Effector CD8-positive, alpha-beta T cell (primary cell): ENCODE measurements at places on chromosomes 1 and 21.

DNA sequence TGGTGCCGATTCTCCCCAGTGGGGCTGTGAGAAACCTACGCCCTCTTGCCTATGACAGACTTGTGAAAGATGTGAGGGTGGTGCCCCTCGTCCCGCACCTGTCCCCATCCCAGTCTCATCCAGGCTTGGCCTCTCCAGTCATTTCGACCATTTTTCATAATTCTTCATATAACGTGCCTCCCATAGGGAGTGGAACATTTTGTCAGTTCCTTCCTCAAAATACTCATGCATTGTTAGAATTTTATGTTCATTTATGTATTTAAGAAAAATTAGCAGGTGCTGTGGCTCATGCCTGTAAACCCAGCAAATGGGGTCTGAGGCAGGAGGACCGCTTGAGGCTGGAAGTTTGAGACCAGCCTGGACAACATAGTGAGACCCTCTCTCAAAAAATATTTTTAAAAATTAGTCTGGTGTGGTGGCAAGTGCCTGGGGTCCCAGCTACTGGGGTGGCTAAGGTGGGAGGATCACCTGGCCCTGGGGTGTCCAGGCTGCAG lies 19.7 kb upstream of the SMPDL3B start:
- no peak for DNase-seq

DNA sequence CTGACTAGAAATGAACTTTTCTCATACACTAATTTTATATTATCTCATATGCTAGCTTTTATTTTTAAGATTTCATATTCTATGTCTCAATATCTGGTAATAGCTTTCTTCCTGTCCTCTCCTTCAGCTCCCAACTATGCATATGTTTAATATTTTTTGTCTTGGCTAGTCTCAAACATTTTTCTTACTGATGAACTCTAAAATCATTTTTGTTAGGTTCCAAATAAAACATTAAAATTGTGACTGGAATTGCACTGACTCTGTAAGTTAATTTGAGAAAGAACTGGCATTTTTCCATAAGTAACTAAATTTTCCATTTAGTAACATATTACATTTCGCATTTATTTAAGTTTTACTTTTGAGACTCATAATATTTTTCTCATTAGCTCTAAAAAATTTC lies 368.5 kb upstream of the DPYD start:
- DNase-seq = no peak

DNA sequence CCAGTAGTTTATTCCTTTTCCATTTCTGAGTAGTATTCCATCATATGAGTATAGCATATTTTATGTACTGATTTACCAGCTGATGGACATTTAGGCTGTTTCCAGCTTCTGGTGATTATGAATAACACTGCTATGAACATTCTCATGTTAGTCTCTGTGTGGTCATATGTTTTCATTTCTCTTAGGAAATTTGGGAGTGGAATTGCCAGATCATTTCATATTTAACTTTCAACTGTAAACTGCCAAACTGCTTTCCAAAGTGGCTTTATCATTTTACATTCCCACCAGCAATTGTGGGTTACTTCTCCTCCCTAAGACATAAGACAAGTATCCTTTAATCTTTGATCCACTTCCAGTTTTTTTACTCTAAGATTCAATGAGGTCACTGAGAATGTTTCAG lies 85.7 kb upstream of the RALGPS2 start:
- no peak for DNase-seq

DNA sequence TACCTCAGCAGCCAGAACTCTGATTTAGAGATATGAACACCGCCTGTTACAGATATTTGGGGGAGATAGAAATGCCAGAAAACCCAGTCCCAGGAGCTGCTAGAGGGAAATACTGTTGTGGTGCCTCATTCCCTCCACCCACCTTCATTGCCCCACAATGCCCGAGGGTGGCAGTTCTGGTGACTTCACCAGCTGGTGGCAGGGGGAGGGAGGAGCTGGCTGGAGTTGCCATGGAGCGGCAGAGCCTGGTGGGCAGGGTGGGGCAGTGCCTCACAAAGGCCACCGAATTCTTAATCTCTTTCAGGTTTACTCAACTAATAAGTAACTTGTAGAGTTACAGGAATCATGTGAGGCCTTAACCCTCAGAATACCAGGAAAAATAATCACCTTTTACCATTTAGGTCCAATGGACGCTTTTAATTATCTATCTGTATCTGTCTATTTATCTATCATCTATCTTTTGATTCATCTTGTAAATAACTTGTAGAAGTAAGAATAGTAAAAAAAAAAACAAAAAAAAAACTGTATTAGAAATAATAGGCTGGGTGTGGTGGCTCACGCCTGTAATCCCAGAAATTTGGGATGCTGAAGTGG lies 11.7 kb upstream of the S100A11 start:
- peak; percentile 8 for DNase-seq

- DNase-seq = no peak
These were observed 639.6 kb upstream of the ZP4 start for GRCh38 chr1:238530209-238530851.

DNA sequence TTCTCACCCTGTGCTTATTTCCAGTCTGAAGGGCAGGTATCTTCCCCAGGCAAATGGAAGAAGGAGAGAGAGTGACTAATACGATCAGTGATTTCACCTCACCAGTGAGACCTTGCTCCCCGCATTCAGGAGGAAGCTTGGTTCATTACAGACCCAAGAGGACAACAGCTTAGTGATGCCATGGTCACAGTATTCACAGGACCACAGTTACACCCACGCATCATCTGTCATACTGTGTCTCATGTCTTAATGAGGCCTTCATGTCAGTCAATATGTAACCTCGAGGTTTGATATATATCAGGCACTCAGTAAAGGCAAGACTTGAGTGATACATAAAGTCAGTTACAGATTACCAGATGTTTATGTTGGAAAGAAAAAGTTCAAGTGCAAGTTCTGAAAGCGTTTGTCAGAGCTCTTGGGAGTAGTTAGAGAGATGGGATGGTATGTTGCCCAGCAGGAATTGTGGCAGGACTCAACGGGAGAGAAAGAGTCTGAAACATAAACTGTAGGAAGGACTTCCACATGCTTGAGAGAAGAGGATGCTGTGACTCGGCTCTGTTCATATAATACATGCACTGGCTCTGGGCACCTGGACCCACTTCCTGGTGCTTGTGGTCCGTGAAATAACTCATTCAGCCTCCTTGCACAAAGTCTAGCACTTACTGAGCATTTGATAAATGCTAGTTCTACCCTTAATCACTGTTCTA lies 33.3 kb downstream of the GNPAT start:
- DNase-seq = no peak

DNA sequence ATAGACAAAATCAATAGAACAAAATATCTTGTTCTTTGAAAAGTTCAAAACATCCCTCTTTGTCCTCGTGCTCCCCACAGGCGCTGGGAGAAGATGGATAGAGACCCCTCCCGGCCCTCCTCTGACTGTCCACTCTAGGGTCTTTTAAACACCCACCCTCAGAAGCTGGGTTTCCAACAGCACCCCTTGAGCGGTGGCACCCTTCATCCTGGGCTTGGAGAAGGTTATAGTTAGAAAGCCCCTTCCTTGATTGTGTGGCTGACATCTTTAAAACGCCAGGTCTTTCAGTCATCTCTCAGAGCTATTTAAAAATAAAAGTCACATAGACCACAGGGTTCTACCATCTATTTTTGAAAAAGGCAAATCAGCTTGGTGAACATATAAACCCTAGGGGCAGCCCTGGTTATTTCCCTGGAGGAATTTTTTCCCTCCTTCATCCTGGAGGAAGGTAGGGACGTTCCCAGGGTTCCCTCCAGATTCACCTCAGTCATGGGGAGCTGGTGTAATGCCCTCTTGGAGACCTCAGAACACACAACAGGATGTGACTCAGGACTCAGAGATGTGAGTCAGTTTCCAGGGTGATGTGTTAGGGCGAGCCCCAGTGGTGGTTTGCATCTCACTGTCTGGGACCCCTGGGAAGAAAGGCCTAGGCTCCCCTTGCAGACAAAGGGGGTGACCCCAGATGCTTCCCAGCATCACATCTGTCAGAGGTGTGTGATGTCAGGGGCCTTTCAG lies 138.5 kb downstream of the CLIC6 start:
- DNase-seq = no peak

- DNase-seq = no peak
These were observed 37.0 kb downstream of the TBCE start for GRCh38 chr1:235404190-235404589.

GRCh38 chr1:221164029-221164428 lies 284.8 kb downstream of the HLX start:
- no peak for DNase-seq
